T-helper 17 cell (primary cell): ENCODE measurements at places on chromosomes 12 and 14. TPM values are rescaled to one million over a fixed set of nuclear protein-coding genes. Genes with fewer than 3 reads are reported as not detected.

- no peaks in the 10 kb centered on the region for H3K4me1 ChIP-seq
- H3K27ac ChIP-seq: no peak overlapping the region
- H3K27me3 ChIP-seq: peaks cover 9% of the 10 kb centered on the region
- DNase-seq: no peak
These were observed 48.7 kb downstream of the PPFIBP1 start for GRCh38 chr12:27572486-27573255.

DNA sequence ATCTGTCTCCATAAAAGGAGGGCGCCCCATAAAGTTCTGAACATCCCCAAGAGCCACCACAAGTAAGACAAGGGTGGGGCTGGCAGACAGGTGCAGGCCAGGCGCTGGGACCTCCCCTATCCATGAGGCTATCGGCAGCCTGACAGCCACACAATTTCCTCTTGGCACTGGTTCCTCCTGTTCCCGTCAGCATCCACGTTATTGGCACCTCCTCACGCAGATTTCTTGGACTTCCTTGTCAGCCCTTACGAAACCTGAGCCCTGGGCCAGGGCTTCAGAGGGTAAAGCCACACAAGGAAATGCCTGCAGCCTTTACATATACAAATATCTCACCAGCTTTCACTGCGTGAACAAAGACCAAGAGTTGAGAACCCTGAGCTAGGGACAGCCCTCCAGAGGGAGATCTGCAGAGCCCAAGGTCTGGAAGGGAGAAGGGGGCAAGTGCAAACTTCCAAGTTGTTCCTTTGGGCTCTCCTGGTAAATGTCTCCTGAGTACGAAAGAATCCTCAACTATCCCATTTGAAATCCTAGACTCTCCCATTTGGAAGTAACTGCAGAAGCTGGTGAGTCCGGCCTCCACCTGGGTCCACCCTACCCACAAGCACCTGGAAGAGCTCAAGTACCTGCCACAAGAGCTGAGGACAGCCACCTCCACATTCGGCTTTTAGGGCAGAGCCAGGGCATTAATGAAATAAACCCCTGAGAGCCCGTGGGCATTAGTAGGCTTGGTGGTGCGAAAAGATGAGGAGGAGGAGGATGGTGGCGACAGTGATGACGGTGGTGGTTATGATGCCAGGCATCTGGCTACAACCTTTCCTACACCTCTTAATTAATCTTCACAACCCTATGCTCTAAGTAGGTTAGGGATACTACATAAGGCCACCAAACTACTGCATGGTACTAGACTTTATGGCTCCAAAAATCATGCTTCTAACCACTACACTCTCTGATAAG lies 5.5 kb upstream of the TC2N start:
- H3K36me3 ChIP-seq: no peaks in the 10 kb centered on the region
- H3K4me1 ChIP-seq: peaks cover 68% of the 10 kb centered on the region
- peak overlapping the region; percentile 100 for H3K27ac ChIP-seq
- peak; percentile 50 for DNase-seq
- H3K27me3 ChIP-seq: no peaks in the 10 kb centered on the region

- no peak for DNase-seq
- no peaks in the 10 kb centered on the region for H3K4me1 ChIP-seq
- H3K36me3 ChIP-seq: no peaks in the 10 kb centered on the region
- H3K27me3 ChIP-seq: no peaks in the 10 kb centered on the region
These were observed 413.5 kb upstream of the SEL1L start for GRCh38 chr14:81946834-81947798.

GRCh38 chr12:114119316-114119715 lies 153.2 kb upstream of the RBM19 start:
- no peaks in the 10 kb centered on the region for H3K36me3 ChIP-seq
- H3K4me3 ChIP-seq: no peak overlapping the region
- H3K27me3 ChIP-seq: no peaks in the 10 kb centered on the region
- no peaks in the 10 kb centered on the region for H3K4me1 ChIP-seq

DNA sequence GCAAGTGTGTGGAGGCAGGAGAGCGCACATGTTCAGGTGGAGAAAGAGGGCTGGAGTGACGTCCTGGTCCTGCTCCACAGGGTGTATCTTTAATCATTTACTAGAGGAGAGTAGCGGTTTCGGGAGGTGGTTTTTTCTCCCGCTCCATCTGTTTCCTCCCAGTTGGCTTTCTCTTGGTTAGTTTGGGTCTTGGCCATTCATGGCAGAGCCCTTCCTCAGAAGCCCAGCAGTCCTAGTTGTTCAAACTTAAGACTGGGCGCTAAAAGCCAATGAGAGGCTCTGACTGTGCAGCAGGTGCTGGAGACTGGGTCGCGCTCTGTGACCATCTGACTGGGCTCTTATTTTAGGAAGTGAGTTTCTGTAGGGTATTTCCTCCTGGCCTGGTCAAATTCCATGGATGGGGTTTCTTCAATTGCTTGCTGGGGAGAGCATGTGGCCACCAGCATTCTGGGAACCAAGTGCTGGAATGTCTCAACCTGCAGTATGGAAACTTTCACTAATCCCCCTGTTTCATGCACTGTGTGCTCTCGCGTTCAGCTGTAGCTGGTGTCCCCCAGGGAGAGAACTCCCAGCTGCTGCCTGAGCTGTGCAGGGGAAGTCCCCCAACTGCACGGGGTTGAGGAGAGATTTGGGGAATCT lies 27.4 kb upstream of the TSPAN9 start:
- DNase-seq: no peak
- H3K4me3 ChIP-seq: no peak overlapping the region
- H3K27me3 ChIP-seq: peaks cover 40% of the 10 kb centered on the region
- no peak overlapping the region for H3K27ac ChIP-seq
- H3K36me3 ChIP-seq: no peaks in the 10 kb centered on the region

DNA sequence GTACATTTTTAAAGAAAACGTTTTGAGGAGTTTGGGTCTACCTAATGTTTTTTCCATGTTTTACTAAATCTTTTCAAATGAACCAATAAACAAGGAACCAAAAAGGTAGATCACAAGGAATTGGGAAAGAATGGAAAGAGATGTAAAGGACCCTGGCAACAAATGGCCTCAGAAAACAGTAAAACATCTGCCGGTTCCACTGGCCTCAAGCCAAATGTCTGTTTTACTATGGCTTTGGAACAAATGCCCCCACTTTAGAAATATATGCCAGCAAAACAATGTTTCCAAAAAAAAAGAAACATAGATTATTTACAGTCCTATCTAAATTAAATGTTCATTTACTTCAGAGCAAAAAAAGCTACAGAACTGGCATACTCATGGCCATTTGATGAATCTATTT lies 3.0 kb downstream of the TRMT5 start:
- H3K27me3 ChIP-seq: no peaks in the 10 kb centered on the region
- H3K36me3 ChIP-seq: no peaks in the 10 kb centered on the region
- H3K4me3 ChIP-seq: no peak overlapping the region
- no peak for DNase-seq
- peaks cover 9% of the 10 kb centered on the region for H3K4me1 ChIP-seq

- no peak overlapping the region for H3K27ac ChIP-seq
- no peak for DNase-seq
- peaks cover 2% of the 10 kb centered on the region for H3K36me3 ChIP-seq
These were observed 62.3 kb downstream of the BHLHE41 start for GRCh38 chr12:26062566-26062965.

- no peak for DNase-seq
- peaks cover 40% of the 10 kb centered on the region for H3K4me1 ChIP-seq
- no peaks in the 10 kb centered on the region for H3K27me3 ChIP-seq
- H3K36me3 ChIP-seq: no peaks in the 10 kb centered on the region
- H3K4me3 ChIP-seq: no peak overlapping the region
These were observed 8.5 kb downstream of the CDCA4 start for GRCh38 chr14:105012171-105012985.

DNA sequence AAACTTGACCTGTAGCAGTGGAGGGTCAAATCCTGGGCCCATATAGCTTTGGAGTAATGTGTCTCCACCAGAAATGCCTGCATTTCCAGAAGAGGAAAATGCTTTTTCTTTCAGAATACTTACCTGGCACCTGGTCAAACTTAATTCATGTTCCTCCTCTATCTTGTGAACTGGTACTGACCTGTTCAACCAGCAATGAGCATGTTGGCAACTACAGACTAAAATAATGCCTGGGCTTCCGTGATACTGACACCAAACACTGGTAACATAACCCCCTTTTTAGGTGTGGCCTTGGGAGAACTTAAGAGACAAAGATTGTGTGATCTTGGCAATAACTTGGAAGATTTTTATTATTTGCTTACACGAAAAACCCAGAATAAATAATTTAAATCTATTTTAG lies 23.8 kb upstream of the MGST1 start:
- no peaks in the 10 kb centered on the region for H3K4me1 ChIP-seq

PLEKHG7 gene
- total RNA-seq: 0.60 TPM

RNASE2 gene
- total RNA-seq: 1.2 TPM

DCN gene
- not detected for total RNA-seq
